ENCODE measurements at places on chromosomes 13 and 19.

GRCh38 chr19:15129856-15130585, 22.8 kb downstream of the SYDE1 start:
- no peak for DNase-seq

- DNase-seq: no peak
These were observed 454.1 kb upstream of the SGCG start for GRCh38 chr13:22726726-22727125.

DNA sequence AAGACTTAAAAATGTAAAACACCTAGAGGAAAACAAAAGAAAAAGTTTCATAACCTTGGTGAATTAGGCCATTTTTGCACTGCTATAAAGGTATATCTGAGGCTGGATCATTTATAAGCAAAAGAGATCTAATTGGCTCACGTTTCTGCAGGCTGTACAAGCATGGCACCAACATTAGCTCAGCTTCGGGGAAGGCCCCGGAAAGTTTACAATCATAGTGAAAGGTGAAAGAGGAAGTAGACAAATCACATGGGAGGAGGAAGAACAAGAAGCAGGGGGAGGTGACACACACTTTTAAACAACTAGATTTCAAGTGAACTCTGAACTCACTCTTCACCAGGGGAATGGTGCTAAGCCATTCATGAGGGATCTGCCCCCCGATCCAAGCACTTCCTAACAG, 1358.5 kb upstream of the PCDH9 start:
- no peak for DNase-seq

DNA sequence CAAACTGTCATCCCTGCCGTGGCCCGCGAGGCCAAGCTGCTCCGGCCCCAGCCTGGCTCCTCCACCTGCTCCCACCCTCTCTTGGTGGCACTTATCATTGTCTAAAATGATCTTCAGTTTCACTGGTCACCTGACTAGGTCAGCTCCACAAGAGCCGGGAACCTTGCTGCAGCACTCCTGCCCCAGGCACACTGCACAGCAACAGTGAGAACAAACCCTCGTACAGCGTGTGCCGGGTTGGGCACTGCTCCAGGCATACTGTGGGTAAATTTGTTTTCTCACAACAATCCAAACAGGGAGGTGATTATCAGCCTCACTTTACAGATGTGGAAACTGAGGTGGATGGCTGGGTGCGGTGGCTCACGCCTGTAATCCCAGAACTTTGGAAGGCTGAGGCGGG, 8.9 kb downstream of the DEDD2 start:
- DNase-seq: no peak
